ENCODE measurements at places on chromosomes 16 and 17.

- DNase-seq, result no peak
Observed at GRCh38 chr17:28960256-28961061, 9.1 kb upstream of the PHF12 start.

- no peak for DNase-seq
Observed at GRCh38 chr16:13672196-13672595, 247.8 kb upstream of the ERCC4 start.

DNA sequence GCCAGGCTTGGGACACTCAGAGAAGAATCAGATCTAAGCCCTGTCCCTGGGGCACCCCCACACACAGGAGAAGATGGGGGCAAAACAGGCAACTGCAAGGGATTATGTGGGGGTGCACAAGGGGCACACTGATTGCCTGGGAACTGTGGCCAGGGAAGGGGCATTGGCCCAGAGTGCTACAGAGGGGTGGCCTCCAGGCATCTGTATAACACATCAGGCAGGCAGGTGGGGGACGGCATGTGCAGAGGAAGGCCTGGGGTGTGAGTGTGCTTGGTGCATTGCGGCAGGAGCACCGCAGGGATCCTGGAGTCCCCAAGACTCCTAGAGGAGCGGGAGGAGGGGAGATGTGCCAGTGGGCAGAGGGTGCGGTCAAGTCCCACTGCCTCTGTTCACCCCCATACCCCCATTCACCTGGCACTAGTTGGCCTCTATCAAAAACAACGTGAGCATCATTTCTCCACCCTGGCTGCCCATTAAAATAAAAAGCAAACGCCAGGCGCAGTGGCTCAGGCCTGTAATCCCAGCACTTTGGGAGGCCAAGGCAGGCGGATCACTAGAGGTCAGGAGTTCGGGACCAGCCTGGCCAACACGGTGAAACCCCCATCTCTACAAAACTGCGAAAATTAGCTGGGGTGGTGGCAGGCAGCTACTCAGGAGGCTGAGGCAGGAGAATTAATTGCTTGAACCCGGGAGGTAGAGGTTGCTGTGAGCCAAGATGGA lies 41.5 kb downstream of the C16orf82 start:
- DNase-seq, result no peak

- DNase-seq, result no peak
Observed at GRCh38 chr17:82952019-82952418, 112.2 kb upstream of the ZNF750 start.

GRCh38 chr17:33574942-33575445 lies 281.9 kb upstream of the ASIC2 start:
- DNase-seq, result no peak

DNA sequence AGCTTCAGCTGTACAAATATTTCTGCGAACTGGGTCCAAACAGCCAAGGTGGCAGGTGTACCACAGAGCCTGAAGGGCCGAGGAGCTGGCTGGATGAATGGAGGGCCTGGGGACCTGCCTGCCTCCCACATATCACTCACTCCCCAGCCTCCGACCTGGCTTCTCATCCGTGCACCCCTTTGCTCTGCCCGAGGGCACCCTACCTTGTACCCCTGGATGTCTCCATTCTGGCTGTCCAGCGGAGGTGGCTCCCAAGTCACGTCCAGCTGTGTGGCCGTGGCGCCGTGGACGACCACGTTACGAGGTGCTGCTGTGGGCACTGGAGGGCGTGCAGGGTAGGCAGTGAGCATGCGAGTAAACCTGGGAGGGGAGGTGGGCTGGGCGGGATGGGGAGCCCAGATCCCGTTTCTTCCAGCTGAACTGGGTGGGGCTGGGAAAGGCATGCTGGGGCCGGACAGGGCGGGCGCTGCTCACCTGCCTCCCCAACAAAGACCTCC lies 67.2 kb upstream of the CDC42EP4 start:
- no peak for DNase-seq

DNA sequence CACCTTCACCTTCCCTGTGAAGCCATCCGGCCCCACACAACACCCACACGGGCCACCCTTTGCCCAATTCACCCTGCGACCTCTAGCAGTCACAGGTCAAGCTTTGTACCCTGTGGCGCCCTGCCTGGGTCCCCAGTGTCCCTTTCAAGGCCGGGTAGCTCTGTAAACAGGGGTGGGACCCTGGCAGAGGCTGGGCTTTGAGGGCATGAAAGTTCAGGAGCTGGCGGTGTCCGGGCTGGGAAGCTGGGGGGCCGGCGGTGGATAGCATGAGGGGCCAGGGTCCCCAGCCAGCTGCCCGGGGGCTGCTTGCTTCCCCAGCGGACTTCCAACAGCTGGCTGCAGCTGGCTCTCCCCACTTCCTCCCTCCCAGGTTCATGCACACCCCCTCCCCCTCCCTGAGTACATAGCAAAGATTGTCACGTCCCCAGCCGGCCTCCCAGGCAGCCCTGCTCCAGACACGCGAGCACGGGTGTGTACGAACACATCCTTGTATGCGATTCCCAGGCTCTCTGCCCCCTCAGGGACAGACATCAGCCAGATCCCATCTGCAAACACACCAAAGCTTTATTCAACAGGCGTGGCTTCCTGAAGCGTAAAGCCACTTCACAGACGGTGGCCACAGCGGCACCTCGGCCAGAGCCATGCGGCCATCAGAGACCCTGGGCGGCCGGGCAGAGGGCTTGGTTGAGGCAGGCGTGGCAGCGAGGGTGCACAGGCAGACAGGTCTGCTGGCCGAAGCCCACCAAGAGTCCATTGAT lies 8.2 kb downstream of the NTHL1 start:
- peak; percentile 69 for DNase-seq

DNA sequence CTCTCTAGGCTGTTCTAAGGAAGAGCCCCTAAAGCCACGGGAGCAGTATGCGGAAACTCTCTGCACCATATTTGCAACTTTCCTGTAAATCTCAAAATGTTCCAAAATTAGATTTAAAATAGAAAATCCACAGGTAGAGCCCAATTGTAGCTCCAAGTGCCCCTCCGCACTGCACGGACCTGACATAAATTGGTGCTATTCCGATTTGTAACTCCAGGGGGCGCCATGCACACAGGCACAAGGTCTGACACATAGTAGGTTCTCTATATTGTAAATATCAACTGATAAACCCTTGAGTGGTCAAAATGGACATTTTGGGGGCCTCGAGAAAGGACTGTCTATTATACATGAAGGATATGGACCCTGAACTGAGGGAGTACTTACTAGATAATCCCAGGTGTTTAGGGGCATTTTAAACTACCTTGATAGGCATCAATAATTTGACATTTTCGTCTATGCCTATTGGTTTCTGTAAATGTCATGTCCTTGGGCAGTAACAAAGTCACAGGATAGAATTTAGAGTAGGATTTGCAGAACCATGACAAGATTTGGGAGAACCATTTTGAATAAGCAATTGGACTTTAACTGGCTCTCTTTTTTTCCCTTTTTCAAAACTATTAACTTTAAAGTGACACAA lies 36.6 kb upstream of the TMEM132E start:
- no peak for DNase-seq

DNA sequence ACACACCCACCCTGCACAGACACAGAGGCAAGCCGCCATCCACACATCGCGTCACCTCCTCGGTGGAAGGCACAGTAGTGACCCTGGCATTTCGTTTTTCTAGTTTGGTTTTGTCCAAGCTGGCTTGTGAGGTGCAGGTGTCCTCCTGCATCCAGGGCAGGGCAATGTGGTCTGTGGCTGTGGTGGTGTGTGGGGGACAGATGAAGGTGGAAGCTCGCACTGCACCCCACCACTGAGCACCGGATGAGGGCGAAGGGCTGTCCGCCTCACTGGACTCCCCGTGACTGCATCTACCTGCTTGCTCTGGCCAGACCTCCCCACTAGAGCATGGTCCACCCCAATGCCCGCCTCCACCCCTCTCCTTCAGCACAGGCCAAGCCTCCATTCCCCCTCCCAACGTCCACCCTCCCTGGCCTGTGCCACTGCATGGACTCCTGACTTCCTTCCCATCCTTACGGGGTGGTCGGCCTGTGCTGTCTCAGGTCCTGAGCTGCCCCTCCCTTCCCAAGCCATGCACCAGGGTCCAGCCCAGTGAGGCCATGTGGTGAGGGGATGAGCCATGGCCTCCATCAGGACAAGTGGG lies 78.8 kb upstream of the CBX4 start:
- no peak for DNase-seq

Data from GM04503 (cell line).